ENCODE measurements at places on chromosomes 1 and 21.

- DNase-seq, result peak; percentile 42
These were observed 53.0 kb downstream of the PBX1 start for GRCh38 chr1:164611754-164612642.

DNA sequence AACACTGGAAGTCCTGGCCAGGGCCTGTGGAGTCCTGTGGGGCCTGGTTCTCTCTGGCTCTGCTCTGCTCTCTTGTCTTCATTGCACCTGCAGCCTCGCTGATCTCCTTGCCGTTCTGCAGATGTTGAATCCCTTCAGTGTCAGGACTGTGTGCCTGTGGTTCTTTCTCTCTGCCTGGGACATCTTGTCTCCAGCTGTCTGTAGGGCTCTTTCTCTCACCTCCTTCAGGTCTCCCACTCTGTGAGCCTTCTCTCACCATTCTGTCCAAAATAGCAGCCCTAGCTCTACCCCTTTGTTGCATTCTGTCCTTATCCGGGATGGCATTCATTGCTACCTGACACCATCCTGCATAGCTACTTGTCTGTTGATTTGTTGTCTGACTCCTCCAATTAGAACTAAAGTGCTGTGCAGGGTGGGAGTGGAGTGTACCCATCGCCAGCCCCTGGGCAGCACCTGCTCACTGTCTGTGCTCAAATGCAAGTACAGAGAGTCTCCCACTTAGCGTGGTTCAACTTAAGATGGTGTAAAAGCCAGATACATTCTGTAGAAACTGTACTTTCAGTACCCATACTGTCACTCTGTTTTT, 8.9 kb downstream of the PGBD2 start:
- DNase-seq, result no peak

DNA sequence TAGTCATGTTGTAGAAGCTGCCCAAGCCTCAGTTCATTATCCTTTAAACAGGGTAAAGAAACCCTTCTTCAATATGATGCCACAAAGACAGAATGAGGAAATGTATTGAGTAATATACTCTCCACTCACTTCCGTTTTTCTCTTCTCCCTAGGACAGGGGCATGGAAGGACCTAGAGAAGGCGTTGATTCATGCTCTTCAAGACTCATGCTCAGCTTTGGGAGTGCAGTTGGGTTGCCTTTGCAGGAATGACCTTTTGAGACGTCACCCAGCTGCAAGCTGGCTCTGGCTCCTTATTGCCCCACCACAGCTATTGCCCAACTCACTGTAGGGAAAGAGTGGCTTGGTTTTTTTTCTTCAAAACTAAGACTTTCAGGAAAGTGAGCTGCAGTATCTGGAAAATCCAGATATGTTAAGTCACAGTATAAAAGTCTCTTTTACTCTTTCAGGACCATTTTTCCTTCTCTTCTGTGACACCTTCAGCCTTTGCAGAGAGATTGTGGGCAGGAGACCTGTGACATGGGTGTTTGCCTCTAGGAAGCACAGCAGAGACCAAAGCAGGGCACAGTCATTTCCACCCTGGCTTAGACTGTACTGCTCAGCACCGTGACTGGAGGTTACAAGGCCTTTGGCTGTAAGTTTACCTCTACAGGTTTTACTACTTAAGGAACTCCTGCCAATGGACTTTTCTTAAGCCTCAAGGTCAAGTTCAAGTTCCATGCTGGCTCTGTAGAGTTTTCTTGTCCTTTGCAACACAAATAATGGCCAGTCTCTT, 39.5 kb downstream of the XCL2 start:
- DNase-seq, result no peak

DNA sequence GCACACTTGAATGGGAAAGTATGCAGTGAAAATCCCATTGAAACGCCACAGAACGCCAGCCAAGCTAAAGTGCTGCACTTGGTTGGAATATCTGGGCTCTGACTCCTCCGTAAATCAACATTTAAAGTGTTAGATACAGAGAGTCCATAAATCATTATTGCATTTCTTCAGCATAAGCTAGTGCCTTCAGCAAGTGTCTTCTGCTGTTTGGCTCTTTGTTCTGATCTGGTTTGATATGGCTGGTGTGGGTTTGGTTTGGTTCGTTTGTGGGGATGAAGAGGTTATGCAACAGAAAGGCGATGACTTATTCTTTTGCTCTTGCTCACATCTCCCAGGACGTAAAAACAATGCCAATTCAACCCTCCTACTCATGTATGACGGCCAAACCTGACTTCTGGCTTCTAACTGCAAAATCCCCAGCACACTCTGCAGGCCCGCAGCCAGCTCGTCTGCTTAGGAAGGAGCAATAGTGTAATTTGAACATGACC, 121.8 kb upstream of the ERG start:
- DNase-seq, result peak; percentile 61

DNA sequence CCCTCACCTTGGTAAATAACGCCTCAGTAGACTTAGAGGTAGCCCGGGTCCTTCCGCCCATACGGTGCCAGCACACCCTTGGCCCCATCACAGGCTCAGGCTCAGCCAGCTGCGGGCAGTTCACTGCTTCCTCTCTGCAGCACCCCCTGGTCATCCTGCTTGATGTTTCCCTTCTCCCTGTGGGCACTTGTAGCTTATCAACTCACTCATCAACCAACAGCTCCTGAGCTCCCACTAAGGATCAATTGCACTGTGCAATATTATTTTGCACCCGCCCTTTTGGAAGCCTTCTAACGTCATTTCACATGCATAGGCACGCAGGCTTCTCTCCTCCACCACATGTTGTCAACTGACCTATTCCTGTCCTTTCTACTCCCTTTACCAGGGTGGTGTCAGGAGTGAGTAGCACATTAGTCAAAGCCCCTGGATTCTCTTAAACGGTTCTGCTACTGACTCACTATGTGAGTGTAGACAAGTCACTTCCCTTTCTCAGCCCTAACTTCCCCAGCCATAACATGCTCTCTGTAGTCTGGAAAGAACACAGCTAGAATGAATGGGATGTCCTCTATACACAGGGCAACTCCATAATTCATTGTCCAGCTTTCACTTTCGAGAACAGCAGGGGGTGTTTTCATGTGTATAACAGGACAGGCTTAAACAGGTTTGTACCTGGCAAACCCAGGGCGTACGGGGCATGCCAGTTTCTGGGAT, 47.1 kb upstream of the IRF2BP2 start:
- peak; percentile 53 for DNase-seq

GRCh38 chr21:20999659-21000058, 1.4 kb downstream of the NCAM2 start:
- DNase-seq, result peak; percentile 28

- no peak for DNase-seq
These were observed 10.4 kb upstream of the BCAR3 start for GRCh38 chr1:93692026-93692425.

GRCh38 chr1:53249706-53250105, 11.4 kb upstream of the MAGOH start:
- DNase-seq, result no peak

- no peak for DNase-seq
These were observed 1.9 kb downstream of the IGSF8 start for GRCh38 chr1:160096274-160097116.

DNA sequence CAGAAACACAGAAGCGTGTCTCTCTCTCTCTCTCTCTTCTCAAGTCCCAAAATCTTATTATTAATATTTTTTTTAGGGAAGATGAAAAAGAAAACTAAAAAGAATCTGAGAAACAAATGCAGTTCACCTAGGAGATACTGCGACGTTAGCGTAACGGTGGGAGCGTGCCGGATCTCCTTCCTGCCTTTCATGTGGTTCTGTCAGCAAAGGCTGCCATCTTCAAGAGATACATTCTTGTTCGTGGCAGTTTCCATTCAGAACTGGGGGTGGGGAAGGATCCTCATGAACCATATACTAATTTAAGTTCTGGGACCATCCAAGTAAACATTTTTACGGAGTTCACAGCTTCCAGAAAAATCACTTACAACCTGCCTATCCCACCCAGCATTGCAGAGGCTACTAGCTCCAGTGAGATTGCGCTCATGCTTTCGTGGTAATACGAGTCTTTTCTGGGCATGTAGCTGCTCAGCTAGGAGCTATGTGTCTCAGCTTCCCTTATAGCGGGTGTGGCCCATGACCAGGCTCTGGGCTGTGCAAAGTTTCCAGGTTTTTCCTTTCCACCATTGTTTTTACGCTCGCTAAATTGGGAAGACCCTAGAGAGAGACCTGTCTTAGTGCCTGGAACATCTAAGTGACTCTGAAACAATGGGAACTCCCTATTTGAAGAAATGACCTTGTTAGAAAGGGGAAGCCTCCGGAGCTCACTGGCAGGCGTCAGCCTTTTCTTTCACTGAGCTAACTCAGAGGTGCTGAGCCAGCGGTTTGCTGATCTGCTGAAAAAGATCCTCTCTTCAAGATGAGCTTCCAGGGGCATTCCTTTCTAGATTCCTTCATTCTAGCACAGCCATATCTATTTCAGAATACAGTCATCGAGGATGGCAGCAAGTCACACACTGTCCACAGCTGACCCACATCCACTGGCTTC, 17.3 kb downstream of the SLAMF1 start:
- DNase-seq, result no peak

GRCh38 chr1:23244256-23244761, 27.0 kb upstream of the HTR1D start:
- no peak for DNase-seq

DNA sequence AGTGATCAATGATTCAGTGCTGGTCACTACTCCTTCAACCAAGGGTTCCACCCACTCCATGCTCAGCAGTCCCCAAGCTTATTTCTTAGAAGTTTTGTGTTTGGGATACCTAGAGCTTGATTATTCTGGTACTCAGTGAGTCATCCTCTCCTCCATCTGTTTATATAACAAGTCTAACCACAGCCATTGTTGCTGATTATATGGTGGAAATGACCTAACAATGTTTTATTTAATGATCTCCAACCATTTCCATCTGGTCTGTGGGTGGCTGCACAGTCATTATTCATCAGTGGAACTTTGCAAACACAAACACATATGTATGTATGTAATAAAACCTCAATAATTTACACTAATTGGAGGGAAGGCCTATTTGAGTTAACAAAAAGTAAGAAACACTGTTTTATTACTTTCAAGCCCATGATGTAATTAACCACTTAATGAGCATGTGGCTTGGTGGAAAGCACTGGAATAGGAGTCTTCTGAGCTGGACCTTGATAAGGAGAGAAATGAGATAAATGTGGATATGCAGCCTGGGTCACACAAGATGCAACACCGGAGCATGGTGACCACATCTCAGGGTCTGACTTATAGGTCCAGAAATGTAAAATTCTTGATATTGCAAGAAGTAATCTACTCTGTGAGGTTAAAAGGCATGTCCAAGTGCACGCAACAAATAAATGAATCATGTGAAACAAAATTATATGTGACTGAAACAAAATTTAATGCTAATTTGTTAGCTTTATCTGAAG, 99.0 kb upstream of the WLS start:
- peak; percentile 66 for DNase-seq

- DNase-seq, result peak; percentile 14
These were observed 500.4 kb downstream of the PTPRU start for GRCh38 chr1:29736582-29737188.

GRCh38 chr1:84540759-84541158, 33.5 kb downstream of the CTBS start:
- DNase-seq, result no peak
